ENCODE measurements at places on chromosomes 16 and 17.

GRCh38 chr16:11780991-11781680 is 15.9 kb downstream of the ZC3H7A start:
- DNase-seq, result no peak

- DNase-seq, result no peak
Observed at GRCh38 chr17:21381076-21381706, 5.0 kb downstream of the KCNJ12 start.

DNA sequence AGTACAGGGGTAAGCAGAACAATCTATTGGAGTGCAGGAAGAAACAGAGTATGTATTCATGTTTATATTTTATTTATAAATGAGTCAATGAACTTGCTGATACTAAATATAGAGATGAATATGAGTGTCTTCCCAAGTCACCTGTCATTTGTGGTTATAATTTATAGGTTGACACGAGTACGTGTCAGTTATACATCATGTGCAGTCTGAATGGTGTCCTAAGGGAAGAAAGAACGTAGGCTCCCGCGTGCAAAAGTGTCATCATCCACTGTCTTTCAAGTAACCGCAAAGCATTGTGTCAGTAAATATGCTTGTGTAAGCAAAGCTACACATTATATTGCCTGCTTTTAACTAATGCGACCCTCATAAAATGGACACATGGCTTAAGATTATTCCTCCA is 786.1 kb downstream of the KCNJ2 start:
- DNase-seq, result no peak

- DNase-seq, result peak; percentile 30
Observed at GRCh38 chr16:21300309-21301167, 22.4 kb upstream of the CRYM start.

- DNase-seq, result no peak
Observed at GRCh38 chr16:48949636-48950035, 332.0 kb downstream of the CBLN1 start.

GRCh38 chr17:56608944-56609343 is 15.4 kb downstream of the NOG start:
- DNase-seq, result no peak

DNA sequence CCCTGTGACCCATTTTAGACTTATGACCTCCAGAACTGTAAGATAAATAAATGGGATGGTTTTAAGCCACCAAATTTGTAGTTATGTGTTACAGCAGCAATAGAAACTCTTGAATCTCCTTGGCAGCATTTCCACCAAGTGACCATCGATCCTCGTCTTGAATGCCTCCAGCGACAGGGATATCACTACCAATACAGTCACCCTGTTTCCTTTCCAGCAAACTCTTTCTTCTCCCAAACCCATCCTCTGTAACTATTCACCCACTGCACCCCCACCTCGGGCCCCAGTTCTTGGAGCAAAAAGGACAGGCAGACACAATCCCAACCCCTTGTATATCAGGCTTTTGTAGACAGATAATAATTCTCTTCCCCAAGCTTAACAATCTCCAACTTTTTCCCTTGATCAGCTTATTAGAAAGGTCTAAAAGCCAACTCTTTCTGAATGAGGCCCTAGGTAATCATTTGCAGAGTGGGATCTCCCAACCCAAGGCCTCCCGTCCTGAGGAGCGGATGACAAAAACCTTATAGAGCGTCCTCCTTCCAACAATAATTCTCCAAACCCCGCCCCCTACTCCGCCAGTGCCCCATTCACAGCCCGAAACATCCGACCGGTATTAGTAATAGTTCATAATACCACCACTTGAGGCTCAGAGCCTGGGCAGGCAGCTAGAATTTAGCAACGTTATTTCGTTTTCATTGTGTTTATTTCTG is 14.7 kb upstream of the PLLP start:
- DNase-seq, result no peak

DNA sequence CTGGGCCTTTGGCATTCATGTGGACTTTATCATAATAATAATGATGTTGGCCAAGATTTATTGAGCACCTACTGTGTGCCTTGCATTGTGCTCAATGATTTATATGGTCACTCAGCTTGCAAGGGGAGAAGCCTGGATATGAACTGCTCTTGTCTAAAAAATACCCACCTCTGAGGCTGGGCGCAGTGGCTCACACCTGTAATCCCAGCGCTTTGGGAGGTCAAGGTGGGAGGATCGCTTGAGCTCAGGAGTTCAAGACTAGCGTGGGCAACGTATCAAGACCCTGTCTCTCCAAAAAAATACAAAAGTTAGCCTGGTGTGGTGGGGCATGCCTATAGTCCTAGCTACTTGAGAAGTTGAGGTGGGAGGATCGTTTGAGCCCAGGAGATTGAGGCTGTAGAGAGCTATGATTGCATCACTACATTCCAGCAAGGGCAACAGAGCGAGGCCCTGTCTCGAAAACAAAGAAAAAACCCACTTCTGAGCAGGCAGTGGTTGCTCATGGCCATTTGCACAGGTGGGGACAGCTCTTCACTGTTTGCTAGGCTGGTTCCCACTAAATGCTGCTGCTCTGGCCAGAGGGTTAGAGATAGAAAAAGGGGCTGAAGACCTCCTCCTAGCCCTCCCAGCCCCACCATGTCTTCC is 4.3 kb upstream of the ADGRG1 start:
- DNase-seq, result no peak

GRCh38 chr17:61294777-61295176 is 104.9 kb upstream of the TBX2 start:
- no peak for DNase-seq
